ENCODE measurements at places on chromosomes 16 and 17. TPM values are rescaled to one million over a fixed set of nuclear protein-coding genes. Genes with fewer than 3 reads are reported as not detected.

BFAR gene
- total RNA-seq: 32.5 TPM

TEN1 gene
- total RNA-seq: 24.5 TPM

KRTAP3-2 gene
- total RNA-seq: not detected

NECAB2 gene
- total RNA-seq: not detected

KRTAP1-5 gene
- total RNA-seq: not detected

ACSM2A gene
- not detected for total RNA-seq

NPIPA5 gene
- total RNA-seq: 0.38 TPM

PRSS53 gene
- 1.1 TPM for total RNA-seq

IL21R gene
- not detected for total RNA-seq

SLC35G6 gene
- total RNA-seq: not detected

OR3A2 gene
- not detected for total RNA-seq

LITAFD gene
- not detected for total RNA-seq

NFATC3 gene
- 5.8 TPM for total RNA-seq

ABCA10 gene
- total RNA-seq: 1.3 TPM

ALOX12B gene
- total RNA-seq: 2.0 TPM

SLC12A3 gene
- not detected for total RNA-seq

RNF222 gene
- total RNA-seq: under 0.01 TPM

SLC6A2 gene
- total RNA-seq: 0.26 TPM

GPRC5B gene
- under 0.01 TPM for total RNA-seq

All from bronchial epithelial cell (primary cell).